ENCODE measurements at places on chromosomes 7 and 10. TPM values are rescaled to one million over a fixed set of nuclear protein-coding genes. Genes with fewer than 3 reads are reported as not detected.

DNA sequence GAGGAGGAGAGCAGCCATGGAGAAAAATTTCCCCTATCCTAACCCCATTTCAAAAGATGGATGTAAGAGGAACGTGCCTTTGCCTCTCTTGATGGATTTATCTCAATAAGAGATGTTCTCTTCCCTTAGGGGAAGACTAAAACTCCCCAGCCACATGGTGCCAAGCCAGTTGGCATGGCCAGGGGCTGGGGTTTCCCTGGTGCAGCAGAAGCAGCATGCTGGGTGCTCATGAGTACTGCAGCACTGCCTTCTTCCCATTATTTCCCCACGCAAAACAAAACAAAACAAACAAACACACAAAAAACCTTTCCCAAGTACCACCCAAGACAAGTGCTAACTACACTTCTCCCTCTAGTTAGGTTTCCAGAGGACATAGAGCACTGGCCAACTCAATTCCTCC, 97.2 kb downstream of the DOCK4 start:
- peaks cover 5% of the 10 kb centered on the region for H3K27me3 ChIP-seq
- H3K4me3 ChIP-seq, result no peak overlapping the region
- DNase-seq, result no peak
- H3K4me1 ChIP-seq, result no peaks in the 10 kb centered on the region
- no peak overlapping the region for H3K27ac ChIP-seq

- H3K27me3 ChIP-seq, result peaks cover 14% of the 10 kb centered on the region
- H3K36me3 ChIP-seq, result no peaks in the 10 kb centered on the region
- no peaks in the 10 kb centered on the region for H3K4me1 ChIP-seq
- H3K4me3 ChIP-seq, result no peak overlapping the region
- H3K27ac ChIP-seq, result no peak overlapping the region
- no peak for DNase-seq
Measured at GRCh38 chr7:116652793-116653192, 19.2 kb upstream of the MET start.

- no peaks in the 10 kb centered on the region for H3K4me1 ChIP-seq
- DNase-seq, result no peak
- H3K27ac ChIP-seq, result no peak overlapping the region
- H3K36me3 ChIP-seq, result no peaks in the 10 kb centered on the region
- H3K4me3 ChIP-seq, result no peak overlapping the region
Measured at GRCh38 chr7:124071843-124072242, 39.0 kb upstream of the TMEM229A start.

DNA sequence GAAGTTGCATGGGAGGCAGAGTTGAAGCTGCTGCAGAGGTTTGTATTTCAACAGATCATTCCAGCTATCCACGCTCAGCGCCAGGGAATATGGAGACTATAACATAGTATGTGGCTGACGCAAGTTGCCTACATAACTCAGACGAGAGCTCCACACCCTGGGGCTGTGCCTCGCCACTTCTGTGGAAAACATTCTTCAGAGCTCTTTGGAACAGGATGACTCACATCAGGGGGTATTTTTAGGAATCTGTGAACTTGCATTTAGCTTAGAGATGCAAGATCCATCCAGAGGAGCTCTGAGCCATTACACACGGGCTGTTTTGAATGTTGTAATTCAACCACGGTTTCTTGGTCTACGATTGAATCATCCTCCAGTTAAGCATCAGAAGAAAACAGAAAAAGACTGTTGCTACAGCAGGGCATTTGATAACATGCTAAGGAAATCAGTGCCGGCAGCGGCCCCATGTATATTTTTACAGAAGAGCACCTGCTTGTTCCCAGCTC, 481.5 kb upstream of the AKR1E2 start:
- H3K4me1 ChIP-seq, result peaks cover 23% of the 10 kb centered on the region
- H3K27me3 ChIP-seq, result no peaks in the 10 kb centered on the region
- DNase-seq, result peak; percentile 70
- H3K27ac ChIP-seq, result peak overlapping the region; percentile 30

The NACAD gene
- total RNA-seq, result 0.21 TPM

The CDHR3 gene
- total RNA-seq, result 0.85 TPM

The EBLN1 gene
- not detected for total RNA-seq

The GPR26 gene
- total RNA-seq, result not detected

Measured in activated CD4-positive, alpha-beta memory T cell treated with anti-CD3 and anti-CD28 coated beads for 36 hours (primary cell).